Natural killer cell treated with Interleukin-12 subunit alpha and Interleukin-12 subunit beta and Interleukin-15 and Interleukin-18, amount 100 ng/mL, for 72 hours (primary cell): ENCODE measurements at places on chromosomes 4 and X.

DNA sequence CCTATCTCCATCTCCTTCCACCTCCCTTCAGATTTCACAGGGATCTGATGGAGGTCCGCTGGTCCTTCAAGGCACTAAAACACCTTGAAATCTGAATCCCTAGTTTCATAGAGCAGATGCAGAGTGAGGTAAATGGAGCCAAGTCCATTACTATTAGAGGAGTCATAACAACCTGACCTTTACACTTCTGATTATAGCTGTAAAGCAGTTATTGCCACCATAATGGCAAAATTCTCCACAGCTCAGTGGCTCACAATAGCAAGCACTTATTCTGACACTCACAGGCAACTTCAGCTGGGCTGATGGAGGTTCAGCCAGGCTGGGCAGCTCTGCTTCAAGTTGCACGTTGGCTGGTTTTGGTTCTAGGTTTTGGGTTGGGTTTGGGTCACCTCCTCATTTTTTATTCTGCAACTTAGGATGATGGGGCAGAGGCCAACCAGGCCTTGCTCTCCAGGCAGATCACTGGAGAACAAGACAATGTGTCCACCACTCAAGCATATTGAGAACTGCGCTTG is 51.4 kb upstream of the LRAT start:
- no peak for DNase-seq

DNA sequence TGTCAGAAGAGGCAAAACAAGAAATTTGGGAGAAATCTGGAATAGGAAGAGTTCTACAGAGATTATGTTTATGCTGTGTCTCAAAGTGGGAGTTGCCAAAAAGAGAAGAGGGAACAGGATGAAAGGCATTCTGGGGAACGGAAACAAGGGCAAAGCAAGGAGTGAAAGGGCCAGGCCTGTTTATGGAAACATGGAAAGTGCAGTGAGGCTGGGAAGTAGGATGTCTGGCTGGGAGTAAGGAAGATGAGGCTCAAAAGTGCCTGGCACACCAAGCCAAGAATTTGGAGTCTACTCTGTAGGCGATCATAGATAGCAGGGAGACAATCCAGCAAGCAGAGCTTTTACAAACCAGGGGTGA is 1.8 kb upstream of the CUL4B start:
- no peak for DNase-seq

DNA sequence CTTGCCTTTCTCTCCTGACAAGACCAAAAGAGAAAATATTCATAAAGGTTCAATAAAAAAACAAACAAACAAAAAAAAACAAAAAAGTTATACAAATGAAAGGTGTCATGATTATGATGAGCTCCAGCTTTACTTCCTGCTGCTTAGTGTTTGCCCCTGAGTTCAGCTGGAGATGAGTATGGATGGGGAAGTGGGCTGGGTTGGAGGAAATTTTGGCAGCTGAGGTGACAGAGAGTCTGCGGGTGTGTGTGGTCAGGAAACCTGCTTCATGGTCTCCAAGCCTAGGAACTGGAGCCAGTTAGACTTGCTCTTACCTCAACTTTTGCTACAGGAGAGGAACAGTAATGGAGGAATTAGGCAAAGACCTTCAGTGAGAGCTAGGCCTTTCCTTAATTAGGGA is 4.3 kb upstream of the CYSLTR1 start:
- no peak for DNase-seq

DNA sequence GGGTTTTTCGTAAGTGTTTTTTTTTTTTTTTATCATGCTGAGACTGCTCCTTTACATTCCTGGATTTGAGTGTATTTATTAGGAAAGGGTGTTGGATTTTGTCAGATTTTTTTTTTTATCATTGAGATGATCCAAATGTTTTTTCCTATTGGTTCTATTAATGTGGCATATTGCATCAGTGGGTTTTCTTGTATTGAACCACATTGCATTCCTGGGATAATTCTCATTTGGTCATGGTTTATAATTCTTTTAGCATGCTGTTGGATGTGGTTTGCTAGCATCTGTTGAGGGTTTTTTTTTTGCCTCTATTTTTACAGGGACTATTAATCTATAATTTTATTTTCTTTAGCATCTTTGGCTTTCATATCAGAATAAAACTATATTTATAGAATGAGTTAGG is 28.8 kb downstream of the COL4A5 start:
- DNase-seq, result no peak

- DNase-seq, result no peak
Observed at GRCh38 chr4:48388525-48389154, 47.3 kb downstream of the SLAIN2 start.

DNA sequence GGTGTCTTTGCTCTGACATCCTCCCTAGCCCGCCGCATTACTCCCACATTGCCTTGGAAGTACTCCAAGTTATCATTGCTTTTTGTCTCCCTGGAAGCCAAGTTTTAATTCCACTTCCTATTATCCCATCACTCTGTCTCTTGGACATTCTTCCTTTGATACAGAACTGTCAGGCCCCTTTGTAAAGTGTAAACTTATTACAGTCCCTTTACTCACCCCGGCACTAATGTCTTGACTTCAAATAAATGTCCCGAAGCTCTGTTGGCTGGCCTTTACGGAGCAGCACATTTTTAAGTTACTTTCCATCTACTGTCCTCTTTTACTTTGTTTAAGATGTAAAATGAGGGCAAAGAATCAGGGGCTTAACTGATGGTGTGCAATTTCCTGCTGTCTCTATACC is 223.5 kb upstream of the IGFBP7 start:
- no peak for DNase-seq

- DNase-seq, result no peak
Observed at GRCh38 chrX:17606231-17606630, 131.1 kb upstream of the SCML1 start.

- no peak for DNase-seq
Observed at GRCh38 chr4:169175476-169175875, 95.3 kb downstream of the SH3RF1 start.

DNA sequence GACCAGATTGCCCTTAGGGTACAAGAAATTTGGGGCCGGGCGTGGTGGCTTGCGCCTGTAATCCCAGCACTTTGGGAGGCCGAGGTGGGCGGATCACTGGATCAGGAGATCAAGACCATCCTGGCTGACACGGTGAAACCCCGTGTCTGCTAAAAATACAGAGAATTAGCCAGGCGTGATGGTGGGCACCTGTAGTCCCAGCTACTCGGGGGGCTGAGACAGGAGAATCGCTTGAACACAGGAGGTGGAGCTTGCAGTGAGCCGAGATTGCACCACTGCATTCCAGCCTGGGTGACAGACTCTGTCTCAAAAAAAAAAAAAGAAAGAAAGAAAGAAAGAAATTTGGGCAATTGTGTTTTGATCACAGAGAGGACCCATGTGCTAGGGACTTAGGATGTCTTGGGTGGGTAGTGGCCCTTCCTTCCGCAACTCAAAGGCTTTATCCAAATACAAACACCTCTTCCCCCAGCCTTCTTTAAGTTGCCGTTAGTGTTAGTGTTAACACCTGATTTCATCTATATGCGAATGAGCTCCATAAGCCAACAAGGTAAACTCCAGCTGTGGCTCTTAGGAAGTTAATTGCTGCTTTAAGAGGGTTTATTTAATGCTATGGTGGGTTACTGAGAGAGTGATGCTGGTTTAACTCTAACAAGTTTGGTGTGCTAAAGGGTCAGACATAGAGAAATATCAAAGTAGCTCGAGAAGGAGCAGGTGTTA is 8.6 kb upstream of the CCDC110 start:
- DNase-seq, result no peak

GRCh38 chr4:8346838-8347605 is 77.5 kb downstream of the HTRA3 start:
- DNase-seq, result no peak

DNA sequence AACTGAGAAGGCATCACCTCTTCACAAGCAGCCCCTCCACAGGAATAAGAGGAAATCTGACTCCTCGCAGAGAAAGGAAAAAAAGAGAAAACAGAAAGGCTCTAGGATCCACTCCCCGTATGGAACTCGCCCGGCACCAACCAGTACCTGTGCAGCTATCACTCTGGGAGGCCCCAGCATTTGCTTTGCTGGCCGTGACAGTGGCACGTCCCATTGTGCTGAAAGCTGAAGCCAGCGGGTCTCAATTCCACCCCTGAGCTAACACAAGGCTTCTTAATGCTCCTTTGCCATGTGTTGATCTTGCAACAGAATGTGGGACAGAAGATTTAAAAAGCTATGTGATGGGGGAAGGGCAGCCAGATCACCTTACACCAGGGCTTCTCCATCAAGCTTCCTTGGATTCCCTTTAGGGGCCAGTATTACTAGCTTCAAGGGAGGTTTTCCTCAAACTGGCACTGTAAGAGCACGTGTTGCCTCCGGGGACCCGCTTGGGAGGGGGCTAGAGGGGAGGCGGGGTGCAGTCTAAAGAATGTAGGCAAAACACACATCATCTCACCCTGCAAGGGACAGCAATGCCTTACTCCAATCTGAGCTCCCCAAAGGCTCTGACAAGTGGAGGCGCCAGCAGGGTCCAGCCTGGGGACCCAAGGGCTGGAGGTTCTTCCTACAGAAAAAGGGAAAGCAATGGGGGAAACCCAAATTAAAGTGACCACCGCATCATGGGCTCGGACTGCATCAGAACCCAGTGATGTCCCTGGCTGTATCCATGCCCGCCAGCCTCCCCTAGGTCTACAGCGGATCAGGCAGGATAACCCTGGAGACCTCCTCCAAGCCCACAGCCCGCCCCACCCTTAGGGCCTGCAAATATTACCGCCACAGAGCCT is 1.2 kb downstream of the USP46 start:
- DNase-seq, result no peak

DNA sequence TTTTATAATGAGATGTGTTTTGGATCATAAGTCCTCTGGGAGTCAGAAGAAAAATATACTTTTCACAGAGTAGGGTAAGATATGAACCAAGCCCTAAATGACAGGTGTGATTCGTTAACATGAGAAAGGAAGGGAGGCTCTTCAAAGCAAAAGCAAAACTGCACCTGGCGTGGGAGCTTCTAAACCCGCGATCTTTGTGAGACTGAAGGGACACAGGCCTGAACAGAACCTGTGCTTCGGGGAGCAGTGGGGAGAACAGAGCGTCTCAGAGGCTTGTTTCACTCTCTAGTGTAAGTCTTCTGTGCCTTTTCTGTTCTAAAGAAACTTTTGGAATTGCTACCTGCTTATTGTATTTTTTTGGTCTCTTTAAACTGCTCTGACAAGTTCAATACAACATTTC is 30.2 kb upstream of the CYP4V2 start:
- DNase-seq, result no peak

DNA sequence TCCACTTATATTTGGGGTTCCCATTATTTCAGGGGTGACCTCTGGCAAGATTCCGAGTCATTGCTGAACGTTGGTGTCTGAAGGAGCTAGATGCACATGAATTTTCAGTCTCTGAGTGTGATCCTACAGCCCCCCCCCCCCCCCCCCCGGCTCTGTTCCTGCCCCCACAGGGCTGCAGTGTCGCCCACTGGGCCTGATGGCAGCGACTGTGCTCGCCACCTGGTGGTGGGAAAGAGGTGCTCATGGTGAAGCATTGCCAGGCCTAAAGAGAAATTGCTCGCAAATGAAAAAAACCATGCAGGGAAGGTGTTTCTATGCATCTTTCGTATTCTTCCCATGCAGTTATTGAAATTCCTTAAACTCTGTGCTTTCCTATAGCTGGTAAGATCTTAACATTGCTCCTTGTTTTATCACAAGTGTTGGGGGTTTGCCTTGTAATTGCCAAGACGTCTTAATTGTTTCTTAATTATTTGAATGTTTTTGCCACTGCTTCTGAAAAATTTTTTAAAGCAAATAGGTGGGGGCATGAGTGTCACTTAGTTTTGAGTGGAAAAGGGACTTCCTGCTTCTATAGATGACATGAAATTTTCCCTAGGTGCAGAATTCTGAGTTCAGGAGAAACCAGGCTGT is 63.2 kb downstream of the CLDN22 start:
- no peak for DNase-seq

DNA sequence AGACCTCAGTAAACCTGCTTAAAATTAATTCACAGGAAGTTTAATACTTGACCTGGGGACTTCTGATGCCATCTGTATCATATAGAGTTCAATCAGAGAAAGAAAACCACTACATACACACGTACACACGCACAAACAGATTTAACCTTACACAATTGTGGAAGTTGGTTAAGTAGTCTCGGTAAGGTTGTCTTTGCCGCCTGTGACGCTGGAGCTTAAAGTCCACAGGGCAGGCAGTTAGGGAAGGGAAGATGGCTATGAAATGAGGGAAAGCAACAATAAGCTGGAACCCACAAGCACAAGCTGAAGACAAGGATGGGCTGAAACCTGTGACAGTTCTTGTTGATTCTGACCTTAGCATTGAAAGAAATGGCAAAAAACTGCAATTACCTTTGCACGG is 41.7 kb upstream of the TSPAN7 start:
- no peak for DNase-seq

DNA sequence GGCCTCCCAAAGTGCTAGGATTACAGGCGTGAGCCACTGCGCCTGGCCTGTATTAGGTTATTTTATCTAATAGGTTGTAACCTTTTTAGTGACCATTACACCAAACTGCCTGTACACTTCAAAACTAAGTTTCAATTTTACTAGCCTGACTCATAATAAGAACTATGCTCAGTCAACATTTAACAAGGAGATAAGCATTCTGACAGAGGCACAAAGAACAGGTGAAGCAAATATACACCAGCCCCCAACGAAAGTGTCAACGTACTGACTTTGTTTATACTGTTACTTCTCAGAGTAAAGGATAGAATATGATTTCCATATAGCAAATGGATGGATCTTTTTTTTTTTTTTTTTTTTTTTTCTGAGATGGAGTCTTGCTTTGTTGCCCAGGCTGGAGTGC is 62.8 kb downstream of the SHISA3 start:
- DNase-seq, result no peak

DNA sequence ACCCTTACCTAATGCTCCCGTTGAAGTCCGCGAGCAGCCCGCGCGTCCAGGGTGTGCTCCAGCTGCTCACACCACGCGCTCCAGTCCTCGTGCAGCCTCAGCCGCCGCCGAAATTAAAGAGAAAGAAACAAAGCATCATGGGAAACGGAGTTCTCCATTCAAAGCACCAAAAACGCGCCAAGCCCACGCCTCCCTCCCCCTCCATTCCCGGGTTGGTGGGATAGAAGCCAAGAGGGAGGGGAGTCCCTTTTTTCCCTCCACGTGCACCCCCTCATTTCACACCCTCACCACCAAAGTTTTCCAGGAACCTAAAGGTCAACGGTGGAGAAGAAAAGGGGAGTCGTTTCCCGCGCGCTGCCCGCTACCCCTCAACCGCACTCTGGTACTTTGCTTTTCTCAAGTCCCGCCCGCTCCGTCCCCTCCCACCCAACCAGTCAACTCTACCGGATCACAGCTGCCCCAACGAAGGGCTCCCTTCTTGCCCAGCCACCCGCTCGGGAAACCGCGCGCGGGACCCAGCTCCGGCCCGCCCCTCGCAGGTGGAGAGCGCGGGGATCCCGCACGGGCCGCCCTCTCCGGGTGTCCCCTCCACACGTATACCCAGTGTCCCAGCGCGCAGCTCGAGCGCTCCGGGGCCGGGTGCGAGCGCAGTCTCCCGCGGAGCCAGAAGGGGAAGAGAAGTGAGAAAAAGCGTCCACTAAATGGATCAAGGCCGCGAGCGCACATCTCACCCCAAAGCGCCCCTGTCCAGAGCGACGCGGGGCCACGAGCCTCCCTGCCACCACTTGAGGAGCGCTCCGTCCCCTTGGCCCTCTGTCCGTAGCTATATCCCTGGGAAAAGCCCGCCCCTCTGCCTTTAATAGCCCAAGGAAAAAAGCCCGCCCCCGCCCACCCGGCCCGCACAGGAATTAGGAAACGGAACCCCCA is 65.1 kb upstream of the CCDC160 start:
- peak; percentile 67 for DNase-seq

- no peak for DNase-seq
Observed at GRCh38 chrX:100409610-100410590, at the start of gene PCDH19. Gene PCDH19, minus strand, starts transcription at chrX:100410273. Its CDS starts 1,676 bp downstream, at chrX:100408597.
